ENCODE measurements at places on chromosomes 1 and 21.

DNA sequence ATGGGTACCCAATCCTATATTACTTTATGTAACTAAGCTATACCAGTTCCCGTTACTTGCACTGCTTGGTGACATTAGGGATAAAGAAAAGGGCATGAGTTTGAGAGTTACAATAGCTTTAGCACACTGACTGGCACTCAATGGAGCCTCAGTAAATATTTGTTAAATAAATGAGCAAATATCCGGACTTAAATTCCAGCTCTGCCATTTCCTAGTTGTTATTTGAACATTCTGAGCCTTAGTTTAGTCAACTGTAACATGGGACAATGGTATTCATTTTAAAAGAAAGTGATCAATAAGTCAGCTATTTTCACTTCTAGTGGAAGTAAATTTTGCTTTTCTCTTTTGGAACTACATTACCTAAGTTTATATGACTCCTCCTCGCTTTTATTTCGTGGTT is 198.7 kb downstream of the ZC3H11B start:
- no peak for DNase-seq

GRCh38 chr1:7608628-7609305 is 162.3 kb upstream of the VAMP3 start:
- DNase-seq = no peak

- no peak for DNase-seq
Observed at GRCh38 chr1:181100934-181101333, 12.4 kb downstream of the IER5 start.

DNA sequence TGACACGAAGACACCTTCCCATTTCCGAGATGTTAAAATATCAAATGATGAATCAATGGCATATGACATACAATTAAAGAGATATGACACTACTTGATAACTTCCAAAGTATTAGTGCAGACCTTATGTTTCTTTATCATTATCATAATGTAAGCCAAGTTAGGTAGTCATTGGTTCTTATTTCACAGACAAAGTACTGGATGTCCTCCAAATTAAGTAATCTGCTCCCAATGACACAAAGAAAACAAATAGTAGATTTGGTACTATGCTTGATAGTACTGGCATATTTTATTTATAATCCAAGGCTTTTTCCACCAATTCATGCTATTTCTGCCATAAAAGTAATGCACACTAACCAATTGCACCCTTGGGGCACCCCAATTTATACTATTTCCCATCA is 11.9 kb upstream of the NRIP1 start:
- DNase-seq = no peak

- no peak for DNase-seq
Observed at GRCh38 chr1:190616235-190616634, 138.6 kb upstream of the BRINP3 start.

- DNase-seq = no peak
Observed at GRCh38 chr1:47827109-47827508, 170.1 kb downstream of the TRABD2B start.

DNA sequence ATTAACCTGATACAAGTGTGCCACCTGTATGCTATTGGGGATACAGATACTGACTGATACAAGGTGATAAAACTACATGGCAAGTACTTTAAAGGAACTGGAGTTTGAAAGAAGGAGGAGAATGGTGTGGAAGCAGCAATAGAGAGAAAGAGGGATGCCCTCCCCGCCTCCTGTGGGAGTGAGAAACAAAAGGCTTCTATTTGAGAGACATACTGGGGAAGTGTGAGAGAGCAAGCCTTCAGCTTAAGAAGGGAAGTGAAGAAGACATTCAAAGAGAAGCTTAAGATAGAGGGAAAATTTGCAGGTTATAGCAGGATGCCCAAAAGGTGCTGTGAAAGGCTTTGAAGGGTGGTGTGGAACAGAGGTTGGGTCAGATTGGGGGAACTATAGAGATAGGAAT is 7.7 kb upstream of the ALG14 start:
- DNase-seq = no peak
